Prostate gland (tissue), 2 donors: ENCODE measurements at places on chromosomes 6 and 20. TPM values are rescaled to one million over a fixed set of nuclear protein-coding genes. Genes with fewer than 3 reads are reported as not detected.

The RBPJL gene
- not detected for total RNA-seq

The GABRR1 gene
- total RNA-seq, result not detected

DNA sequence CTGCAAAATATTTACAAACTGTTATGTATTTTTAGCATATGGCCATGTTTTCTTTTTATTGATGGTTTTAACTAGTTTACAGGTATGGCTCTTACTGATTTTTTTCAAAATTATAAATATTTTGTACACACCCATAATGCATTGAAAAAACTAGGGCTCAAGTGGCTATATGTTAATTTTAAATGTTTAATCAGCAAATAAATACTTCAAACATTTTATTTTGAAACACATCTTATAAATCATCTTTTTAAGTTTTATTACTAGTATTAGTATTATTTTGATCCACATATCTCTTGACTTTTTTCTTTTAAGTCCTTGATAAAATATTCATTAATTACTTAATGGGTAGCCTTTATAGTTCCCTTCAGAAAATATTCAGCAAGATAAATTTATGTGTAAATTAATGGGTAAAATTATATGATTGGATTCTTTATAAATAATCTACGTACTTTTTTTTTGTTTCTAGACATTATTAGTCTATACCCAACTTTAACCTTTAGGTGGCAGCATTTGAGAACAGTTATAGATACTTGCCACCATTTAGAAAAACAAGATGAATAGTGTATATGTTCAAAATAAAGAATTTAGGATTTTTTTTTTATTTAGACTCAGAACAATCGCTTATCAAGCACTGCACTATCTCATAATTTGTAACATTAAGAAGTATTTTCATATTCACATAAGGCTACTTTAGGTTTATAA lies 241.9 kb downstream of the ADGRB3 start:
- no peak overlapping the region for H3K4me3 ChIP-seq
- H3K27me3 ChIP-seq, result no peaks in the 10 kb centered on the region
- no peak overlapping the region for H3K27ac ChIP-seq
- H3K4me1 ChIP-seq, result no peaks in the 10 kb centered on the region
- no peaks in the 10 kb centered on the region for H3K36me3 ChIP-seq

GRCh38 chr6:44022296-44022661 lies 105.0 kb downstream of the MRPL14 start:
- no peaks in the 10 kb centered on the region for H3K36me3 ChIP-seq
- H3K4me1 ChIP-seq, result no peaks in the 10 kb centered on the region
- no peak overlapping the region for H3K4me3 ChIP-seq
- no peaks in the 10 kb centered on the region for H3K27me3 ChIP-seq

GRCh38 chr20:19893356-19893755 lies 123.8 kb upstream of the NAA20 start:
- no peak for DNase-seq
- H3K4me1 ChIP-seq, result peaks cover 10% of the 10 kb centered on the region
- H3K36me3 ChIP-seq, result no peaks in the 10 kb centered on the region
- H3K27ac ChIP-seq, result no peak overlapping the region
- H3K27me3 ChIP-seq, result no peaks in the 10 kb centered on the region
- H3K4me3 ChIP-seq, result no peak overlapping the region

- no peaks in the 10 kb centered on the region for H3K27me3 ChIP-seq
- H3K27ac ChIP-seq, result no peak overlapping the region
These were observed 814.8 kb downstream of the MAFB start for GRCh38 chr20:39874049-39874893.

DNA sequence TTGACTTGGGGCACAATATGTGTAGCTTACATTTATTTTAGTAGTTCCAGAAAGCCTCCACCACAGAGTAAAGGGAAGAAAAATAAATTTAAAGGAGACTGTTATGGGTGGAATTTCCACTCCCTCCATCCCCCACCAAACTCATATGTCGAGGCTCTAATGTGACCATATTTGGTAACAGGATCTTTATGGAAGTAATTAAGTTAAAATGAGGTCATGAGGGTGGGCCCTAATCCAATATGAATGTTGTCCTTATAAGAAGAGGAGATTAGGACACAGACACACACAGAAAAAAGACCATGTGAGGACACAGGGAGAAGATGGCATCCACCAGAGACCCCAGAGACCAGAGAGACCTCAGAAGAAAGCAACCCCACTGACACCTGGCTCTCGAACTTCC lies 189.7 kb downstream of the EDN1 start:
- no peak overlapping the region for H3K4me3 ChIP-seq
- no peaks in the 10 kb centered on the region for H3K36me3 ChIP-seq
- no peaks in the 10 kb centered on the region for H3K4me1 ChIP-seq
- H3K27ac ChIP-seq, result no peak overlapping the region

DNA sequence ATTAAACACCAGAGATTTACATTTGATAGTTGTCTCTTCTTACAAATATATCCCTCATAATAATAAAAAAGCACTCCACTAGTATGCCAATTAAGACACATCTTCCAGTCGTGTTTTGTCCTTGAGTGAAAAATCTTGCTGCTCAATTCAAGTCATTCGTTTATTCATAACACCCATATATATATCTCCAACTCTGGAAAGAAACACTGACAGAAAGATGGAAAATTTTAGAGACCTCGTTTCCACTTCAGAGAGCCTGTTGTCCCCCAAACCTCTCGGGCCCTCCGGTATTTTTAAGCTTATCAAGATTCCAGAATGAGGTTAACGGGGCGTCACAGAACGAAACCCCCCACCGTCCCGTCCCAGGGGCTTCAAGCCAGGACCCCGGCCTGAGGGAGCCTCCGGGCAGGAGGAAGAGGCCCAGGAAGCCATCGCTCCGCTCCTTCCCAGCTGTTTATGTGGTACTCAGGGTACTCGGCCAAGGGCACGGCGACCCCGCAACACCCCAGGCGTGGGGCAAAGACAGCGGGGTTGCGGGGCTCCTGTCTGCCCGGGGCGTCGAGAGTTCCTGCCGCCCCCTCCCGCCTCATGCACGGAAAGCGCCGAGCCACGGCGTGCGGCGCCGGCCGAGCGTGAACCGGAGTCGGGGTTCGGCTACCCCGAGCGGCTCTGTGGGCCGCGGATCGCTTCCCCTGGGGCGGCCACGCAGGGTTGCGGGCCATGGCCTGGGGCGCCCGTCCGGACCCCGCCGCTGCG lies 623 bp upstream of the SNX9 start:
- DNase-seq, result no peak
- H3K36me3 ChIP-seq, result no peaks in the 10 kb centered on the region
- no peaks in the 10 kb centered on the region for H3K27me3 ChIP-seq

DNA sequence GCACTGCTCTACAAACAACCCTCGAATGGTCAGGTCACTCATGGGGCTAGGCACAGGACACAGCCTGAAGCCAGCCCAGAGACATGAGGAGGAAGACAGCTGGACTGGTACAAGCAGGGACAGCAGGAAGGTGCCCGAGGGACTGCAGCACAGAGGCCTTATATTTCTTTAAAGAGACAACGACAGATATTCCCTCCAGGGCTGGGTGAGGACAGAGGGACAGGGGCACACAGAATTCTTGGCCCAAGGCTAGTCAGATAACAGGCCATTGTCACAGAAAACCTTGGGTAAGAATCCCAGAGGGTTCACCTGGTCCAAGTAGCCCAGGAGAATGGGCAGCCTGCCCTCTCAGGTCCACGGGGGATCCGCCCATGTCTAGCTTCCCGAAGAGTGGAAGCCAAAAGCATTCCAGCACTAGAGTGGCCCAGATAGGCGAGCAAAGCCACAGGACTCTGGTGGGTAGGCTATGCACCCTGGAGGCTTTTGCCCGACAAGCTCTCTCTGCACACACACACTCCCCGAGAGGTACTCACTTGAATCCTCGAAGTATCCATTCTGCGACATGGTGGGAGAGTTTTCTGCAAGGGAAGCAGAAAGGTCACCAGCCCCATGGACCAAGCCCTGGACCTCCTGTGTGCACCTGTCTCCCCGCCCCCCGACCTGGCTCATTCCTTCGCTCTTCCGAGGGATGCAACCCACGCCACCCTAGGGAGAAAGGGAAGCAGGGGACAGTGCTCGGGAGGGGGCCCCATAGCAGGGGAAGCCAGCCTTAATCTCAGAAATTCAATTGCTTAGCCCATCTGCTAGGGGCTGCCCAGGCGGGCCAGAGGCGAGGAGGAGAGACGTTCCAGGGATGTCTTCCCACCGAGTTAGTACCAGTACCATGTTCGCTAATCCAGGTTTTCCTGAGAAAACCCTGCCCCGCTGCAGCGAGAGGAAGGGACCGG lies 1.7 kb downstream of the SLC4A11 start:
- no peak for DNase-seq
- H3K4me1 ChIP-seq, result peaks cover 5% of the 10 kb centered on the region
- H3K27me3 ChIP-seq, result no peaks in the 10 kb centered on the region
- peak overlapping the region; percentile 75 for H3K4me3 ChIP-seq
- no peaks in the 10 kb centered on the region for H3K36me3 ChIP-seq

DNA sequence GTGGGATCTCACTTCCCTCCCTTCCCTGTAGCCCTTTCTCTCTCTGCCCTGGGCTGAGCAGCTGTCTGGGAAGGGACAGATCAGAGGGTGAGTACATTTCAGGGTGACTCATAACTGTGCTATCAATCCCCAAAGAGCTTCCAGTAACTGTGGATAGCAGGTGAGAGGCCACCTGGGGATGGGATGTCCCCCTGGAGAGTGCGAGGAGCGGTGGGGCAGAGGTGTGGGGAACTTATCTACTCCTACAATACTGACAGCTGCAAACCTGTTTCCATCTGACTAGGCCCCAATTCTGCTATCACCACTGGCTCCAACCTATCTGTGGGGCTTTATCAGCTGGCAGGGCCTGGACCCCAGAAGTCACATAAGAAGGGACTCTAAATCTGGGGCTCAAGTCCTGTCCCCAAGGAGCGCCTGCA lies 32.6 kb downstream of the KCNK5 start:
- no peak for DNase-seq
- H3K4me1 ChIP-seq, result no peaks in the 10 kb centered on the region
- H3K27ac ChIP-seq, result no peak overlapping the region
- H3K36me3 ChIP-seq, result no peaks in the 10 kb centered on the region
- no peaks in the 10 kb centered on the region for H3K27me3 ChIP-seq

- H3K36me3 ChIP-seq, result no peaks in the 10 kb centered on the region
- no peaks in the 10 kb centered on the region for H3K27me3 ChIP-seq
- no peak overlapping the region for H3K4me3 ChIP-seq
These were observed 3.0 kb upstream of the CRIP3 start for GRCh38 chr6:43311666-43312065.

- H3K27me3 ChIP-seq, result no peaks in the 10 kb centered on the region
- no peaks in the 10 kb centered on the region for H3K36me3 ChIP-seq
- no peak overlapping the region for H3K27ac ChIP-seq
These were observed 283.7 kb downstream of the BTBD3 start for GRCh38 chr20:12201289-12201991.

GRCh38 chr6:68691120-68691519 lies 56.0 kb downstream of the ADGRB3 start:
- no peak overlapping the region for H3K4me3 ChIP-seq
- no peak overlapping the region for H3K27ac ChIP-seq
- DNase-seq, result no peak
- H3K36me3 ChIP-seq, result no peaks in the 10 kb centered on the region
